WTC11 (cell line): ENCODE measurements at places on chromosomes 5 and 9.

GRCh38 chr5:14760548-14761002 lies 96.1 kb downstream of the OTULIN start:
- no peak for DNase-seq

DNA sequence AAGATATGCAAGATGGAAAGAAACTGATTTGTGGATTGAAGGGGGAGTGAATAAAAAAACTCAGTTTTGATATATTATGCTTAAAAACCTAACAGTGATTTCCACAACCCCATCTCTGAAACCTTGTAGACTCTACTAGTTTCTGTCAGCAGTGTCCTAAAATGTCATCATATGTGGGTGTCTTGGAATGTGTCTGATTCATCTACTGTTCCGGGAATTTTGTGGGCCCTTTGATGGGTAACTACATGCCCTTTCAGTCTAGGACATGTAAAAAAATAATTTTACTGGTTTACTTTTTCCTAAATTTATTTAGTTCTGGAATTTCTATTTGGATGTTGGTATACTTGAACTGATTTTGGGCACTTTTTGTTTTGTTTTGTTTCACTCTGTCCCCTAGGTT lies 118.9 kb upstream of the NMUR2 start:
- DNase-seq, result no peak

- no peak for DNase-seq
Measured at GRCh38 chr5:65577141-65577540, 14.0 kb downstream of the PPWD1 start.

- DNase-seq, result no peak
Measured at GRCh38 chr9:117096138-117096537, 318.7 kb downstream of the ASTN2 start.

DNA sequence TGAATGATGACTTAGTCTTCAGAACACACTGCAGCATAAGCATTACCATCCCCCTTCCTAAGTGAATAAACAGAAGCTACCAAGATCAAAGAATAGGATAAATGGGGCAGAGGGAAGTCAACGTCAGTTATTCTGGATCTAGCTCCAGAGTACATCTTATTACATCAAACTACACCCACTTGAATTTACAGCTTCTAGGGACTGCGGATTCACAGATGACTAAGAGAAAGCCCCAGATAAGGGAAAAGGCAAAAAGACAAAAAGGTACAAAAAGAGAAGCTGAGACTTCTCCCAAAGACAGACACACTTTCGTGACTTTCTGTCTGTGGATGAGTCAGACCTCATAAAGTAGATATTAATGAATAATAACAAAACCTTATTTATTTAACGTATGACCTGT lies 457.9 kb upstream of the BRINP1 start:
- no peak for DNase-seq

- DNase-seq, result no peak
Measured at GRCh38 chr5:17388717-17389116, 109.3 kb upstream of the TAF11L2 start.

GRCh38 chr5:76199336-76200318 lies 116.4 kb downstream of the SV2C start:
- no peak for DNase-seq
